GM12878 (cell line): ENCODE measurements at places on chromosomes 3 and 15. TPM values are rescaled to one million over a fixed set of nuclear protein-coding genes. Genes with fewer than 3 reads are reported as not detected.

CCDC13 gene
- 0.16 TPM in 1 of 2 replicates, not detected in the other for total RNA-seq

APOD gene
- not detected in 2 replicates for total RNA-seq

DNAH12 gene
- total RNA-seq: 0.05 and 0.19 TPM in 2 replicates

ACKR2 gene
- 0.36 and 0.82 TPM in 2 replicates for total RNA-seq

SETD5 gene
- total RNA-seq: 90.1 and 93.5 TPM in 2 replicates

ACAD9 gene
- 50.0 and 54.0 TPM in 2 replicates for total RNA-seq

PEX5L gene
- total RNA-seq: 0.51 and 0.92 TPM in 2 replicates

ACSBG1 gene
- 0.49 and 1.1 TPM in 2 replicates for total RNA-seq
